ENCODE measurements at places on chromosomes 1 and 21. TPM values are rescaled to one million over a fixed set of nuclear protein-coding genes. Genes with fewer than 3 reads are reported as not detected.
A peak's percentile ranks its signal among the peaks of the same experiment; 100 is the strongest.

DNA sequence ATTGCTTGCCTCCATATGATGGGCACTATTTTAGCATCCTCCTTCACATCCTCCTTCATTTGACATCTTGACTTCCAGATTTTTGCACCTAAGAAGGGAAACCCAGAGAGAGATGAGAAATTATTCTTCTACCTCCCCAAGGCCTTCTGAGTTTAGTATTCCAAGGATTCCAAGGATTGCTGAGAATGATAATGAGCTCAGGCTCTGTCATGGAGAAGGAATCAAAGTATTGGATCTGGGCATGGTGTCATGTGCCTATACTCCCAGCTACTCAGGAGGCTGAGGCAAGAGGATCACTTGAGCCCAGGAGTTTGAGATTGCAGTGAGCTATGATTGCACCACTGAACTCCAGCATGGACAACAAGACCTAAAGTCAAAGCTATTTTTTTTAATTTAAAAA is 26.6 kb upstream of the ZNF281 start:
- H3K36me3 ChIP-seq, result no peaks in the 10 kb centered on the region

- H3K27ac ChIP-seq, result no peak overlapping the region
- peak; percentile 69 for DNase-seq
- no peaks in the 10 kb centered on the region for H3K4me1 ChIP-seq
- no peak overlapping the region for H3K4me3 ChIP-seq
- H3K27me3 ChIP-seq, result no peaks in the 10 kb centered on the region
These were observed 18.3 kb downstream of the PPT1 start for GRCh38 chr1:40078512-40079333.

- DNase-seq, result no peak
- H3K36me3 ChIP-seq, result no peaks in the 10 kb centered on the region
- H3K4me3 ChIP-seq, result no peak overlapping the region
- H3K4me1 ChIP-seq, result peaks cover 3% of the 10 kb centered on the region
- no peaks in the 10 kb centered on the region for H3K27me3 ChIP-seq
These were observed 63.8 kb downstream of the ARHGEF16 start for GRCh38 chr1:3518256-3518655.

DNA sequence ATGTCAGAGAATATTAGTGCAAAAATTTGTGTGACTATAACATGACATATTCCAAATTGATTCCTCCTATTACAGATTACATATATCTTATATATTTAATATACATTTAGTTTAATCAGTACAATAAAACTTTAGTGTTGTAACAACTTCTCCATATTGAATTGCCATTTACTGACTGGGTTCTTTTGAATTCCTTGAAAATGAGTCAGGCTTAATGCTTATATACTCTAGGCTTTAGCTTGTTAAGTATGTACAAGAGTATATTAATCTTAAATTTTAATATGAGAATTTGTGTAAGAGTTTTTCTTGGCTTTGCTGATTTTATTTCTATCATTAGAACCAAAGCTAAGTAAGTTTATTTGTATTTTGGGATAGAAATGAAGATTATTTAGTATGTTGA is 40.3 kb downstream of the XPR1 start:
- no peak for DNase-seq
- no peak overlapping the region for H3K27ac ChIP-seq
- H3K36me3 ChIP-seq, result no peaks in the 10 kb centered on the region
- H3K4me3 ChIP-seq, result no peak overlapping the region
- H3K27me3 ChIP-seq, result no peaks in the 10 kb centered on the region

- H3K27ac ChIP-seq, result no peak overlapping the region
- no peak for DNase-seq
- H3K36me3 ChIP-seq, result no peaks in the 10 kb centered on the region
- H3K4me3 ChIP-seq, result no peak overlapping the region
- no peaks in the 10 kb centered on the region for H3K4me1 ChIP-seq
These were observed 6.4 kb downstream of the IL24 start for GRCh38 chr1:206903687-206904086.

GRCh38 chr1:107862064-107862463 is 102.9 kb downstream of the VAV3 start:
- H3K27me3 ChIP-seq, result no peaks in the 10 kb centered on the region
- no peak overlapping the region for H3K4me3 ChIP-seq
- no peaks in the 10 kb centered on the region for H3K36me3 ChIP-seq
- DNase-seq, result no peak
- H3K4me1 ChIP-seq, result peaks cover 2% of the 10 kb centered on the region
- no peak overlapping the region for H3K27ac ChIP-seq

The SPATA6 gene
- 18.2 TPM for total RNA-seq

DNA sequence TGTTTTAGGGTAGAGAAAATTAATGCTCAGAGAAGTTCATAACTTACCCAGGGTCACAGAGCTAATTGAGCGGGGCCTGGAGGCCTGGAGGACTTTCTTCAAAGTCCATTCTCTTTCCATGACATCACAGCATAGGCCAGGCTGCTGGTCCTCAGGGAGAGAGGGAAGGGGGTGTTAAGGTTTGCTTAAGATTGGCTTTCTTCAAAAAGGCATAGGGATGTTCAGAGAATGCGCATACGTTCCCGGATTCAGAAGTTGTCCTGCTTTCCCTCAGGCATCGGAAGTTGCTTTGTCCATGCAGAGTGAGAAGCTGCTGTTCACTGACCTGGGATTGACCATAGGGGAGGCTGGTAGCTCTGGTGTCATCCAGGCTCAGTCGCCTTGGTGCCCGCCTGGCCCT is 25.0 kb downstream of the RASSF5 start:
- no peak overlapping the region for H3K4me3 ChIP-seq
- no peaks in the 10 kb centered on the region for H3K4me1 ChIP-seq
- DNase-seq, result no peak
- H3K27me3 ChIP-seq, result no peaks in the 10 kb centered on the region
- no peaks in the 10 kb centered on the region for H3K36me3 ChIP-seq
- no peak overlapping the region for H3K27ac ChIP-seq

DNA sequence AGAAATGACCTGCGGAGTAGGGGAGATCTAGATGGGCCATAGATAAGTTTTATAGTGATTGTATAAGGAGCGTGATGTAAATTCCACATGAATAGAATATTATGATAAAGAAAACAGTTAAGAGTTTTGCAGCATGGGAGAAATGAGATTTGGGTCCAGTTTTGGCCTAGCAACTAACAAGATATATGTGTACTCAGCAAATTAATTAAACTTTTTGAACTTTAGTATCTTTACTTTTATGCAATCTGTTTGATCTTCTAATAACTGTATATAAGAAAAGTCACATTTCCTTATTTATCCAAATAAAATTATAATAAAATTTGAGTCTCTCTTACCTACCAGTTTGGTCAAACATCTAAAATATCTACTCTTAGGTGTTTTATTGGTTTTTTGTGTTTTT is 1011.8 kb upstream of the NCAM2 start:
- no peaks in the 10 kb centered on the region for H3K27me3 ChIP-seq
- no peaks in the 10 kb centered on the region for H3K36me3 ChIP-seq
- H3K27ac ChIP-seq, result no peak overlapping the region

- H3K36me3 ChIP-seq, result no peaks in the 10 kb centered on the region
- H3K27me3 ChIP-seq, result no peaks in the 10 kb centered on the region
- H3K27ac ChIP-seq, result no peak overlapping the region
- H3K4me1 ChIP-seq, result no peaks in the 10 kb centered on the region
- no peak overlapping the region for H3K4me3 ChIP-seq
These were observed 25.8 kb downstream of the EXOC8 start for GRCh38 chr1:231311720-231312431.

- no peak overlapping the region for H3K4me3 ChIP-seq
- H3K27ac ChIP-seq, result no peak overlapping the region
- no peaks in the 10 kb centered on the region for H3K27me3 ChIP-seq
- H3K4me1 ChIP-seq, result no peaks in the 10 kb centered on the region
These were observed 458.1 kb downstream of the DISC1 start for GRCh38 chr1:232084584-232085223.

DNA sequence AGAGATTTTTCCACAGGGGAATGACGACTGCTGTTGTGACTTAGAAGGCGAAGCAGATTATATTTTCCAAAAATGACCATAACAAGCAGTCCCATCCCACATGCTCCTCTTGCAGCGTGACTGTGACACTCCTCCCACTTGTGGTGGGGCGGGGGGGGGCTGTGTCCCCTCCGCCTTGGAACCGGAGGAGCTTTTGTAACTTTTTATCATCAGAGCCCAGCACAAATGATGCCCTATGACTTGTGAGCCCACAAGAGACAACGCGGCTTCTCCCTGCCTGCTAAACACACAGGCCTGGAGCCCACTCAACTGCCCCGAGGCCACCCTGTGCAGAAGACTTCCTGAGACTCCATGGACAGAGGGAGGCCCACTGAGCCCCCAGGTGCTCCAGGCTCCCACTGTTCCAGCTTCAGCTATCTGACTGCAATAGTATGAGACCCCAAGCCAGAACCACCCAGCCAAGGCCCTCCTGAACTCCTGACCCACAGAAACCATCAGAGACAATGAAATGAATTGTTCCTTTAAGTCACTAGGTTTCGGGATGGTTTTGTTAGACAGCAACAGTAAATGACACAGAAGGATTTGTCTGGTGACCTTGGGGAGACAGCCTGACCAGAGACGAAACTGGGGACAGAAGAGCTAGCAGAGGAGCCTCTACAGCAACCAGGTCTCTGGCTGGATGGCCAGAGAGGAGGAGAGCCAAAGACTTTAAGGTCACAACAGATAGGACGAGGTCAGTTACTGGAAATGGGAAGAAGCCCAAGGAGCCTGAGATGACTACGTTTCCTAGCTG is 58.8 kb downstream of the CAPZB start:
- H3K4me3 ChIP-seq, result no peak overlapping the region
- H3K27ac ChIP-seq, result no peak overlapping the region
- no peaks in the 10 kb centered on the region for H3K27me3 ChIP-seq
- DNase-seq, result no peak
- H3K4me1 ChIP-seq, result peaks cover 30% of the 10 kb centered on the region

DNA sequence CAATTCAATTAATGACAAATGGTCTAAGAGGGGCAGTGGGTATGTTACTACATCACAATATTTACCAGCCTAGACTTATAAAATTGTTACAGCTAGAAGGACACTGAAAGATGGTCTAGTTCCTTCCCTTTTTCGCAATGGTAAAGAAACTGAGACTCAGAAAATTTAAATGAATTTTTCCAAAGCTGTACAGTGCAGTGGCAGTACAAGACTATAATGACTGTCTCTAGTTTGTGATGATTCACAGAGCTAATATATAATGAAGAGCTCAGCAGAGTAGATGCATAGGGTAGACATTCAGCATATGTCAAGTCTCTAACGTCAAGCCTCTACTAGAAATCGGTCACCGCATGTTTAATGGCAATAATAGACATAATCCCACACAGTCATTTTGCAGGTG is 4.6 kb downstream of the PLPP3 start:
- peak overlapping the region; percentile 10 for H3K4me3 ChIP-seq
- no peak overlapping the region for H3K27ac ChIP-seq

GRCh38 chr1:6582370-6582769 is 2.6 kb downstream of the ZBTB48 start:
- H3K36me3 ChIP-seq, result no peaks in the 10 kb centered on the region
- H3K4me1 ChIP-seq, result peaks cover 13% of the 10 kb centered on the region
- no peak overlapping the region for H3K4me3 ChIP-seq
- H3K27ac ChIP-seq, result no peak overlapping the region
- no peak for DNase-seq
- no peaks in the 10 kb centered on the region for H3K27me3 ChIP-seq

GRCh38 chr21:39681257-39681656 is 63.7 kb upstream of the IGSF5 start:
- H3K4me3 ChIP-seq, result no peak overlapping the region
- no peaks in the 10 kb centered on the region for H3K27me3 ChIP-seq
- no peaks in the 10 kb centered on the region for H3K36me3 ChIP-seq

GRCh38 chr1:23848673-23849616 is 19.1 kb downstream of the FUCA1 start:
- H3K27me3 ChIP-seq, result no peaks in the 10 kb centered on the region
- H3K27ac ChIP-seq, result no peak overlapping the region
- DNase-seq, result no peak
- H3K4me1 ChIP-seq, result no peaks in the 10 kb centered on the region
- H3K4me3 ChIP-seq, result no peak overlapping the region
- H3K36me3 ChIP-seq, result no peaks in the 10 kb centered on the region

DNA sequence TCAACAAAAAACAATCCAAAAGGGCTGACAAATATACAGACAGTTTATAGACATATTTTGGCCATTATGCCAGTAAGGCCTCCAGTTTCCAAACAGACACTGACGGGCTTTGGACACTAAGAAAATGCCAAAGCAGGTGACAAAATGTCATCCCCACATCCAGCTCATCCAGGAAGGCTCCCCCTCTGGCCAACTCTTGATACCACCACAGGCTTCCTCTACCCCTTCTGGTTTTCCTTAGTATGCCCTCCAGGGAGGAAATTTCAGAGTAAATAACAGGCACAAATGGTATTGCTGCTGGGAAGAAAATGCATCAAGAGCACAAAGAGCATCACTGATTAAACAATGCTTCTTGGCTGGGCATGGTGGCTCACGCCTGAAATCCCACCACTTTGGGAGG is 225.3 kb downstream of the VAV3 start:
- no peaks in the 10 kb centered on the region for H3K36me3 ChIP-seq
- no peaks in the 10 kb centered on the region for H3K27me3 ChIP-seq
- no peak for DNase-seq
- no peak overlapping the region for H3K27ac ChIP-seq

DNA sequence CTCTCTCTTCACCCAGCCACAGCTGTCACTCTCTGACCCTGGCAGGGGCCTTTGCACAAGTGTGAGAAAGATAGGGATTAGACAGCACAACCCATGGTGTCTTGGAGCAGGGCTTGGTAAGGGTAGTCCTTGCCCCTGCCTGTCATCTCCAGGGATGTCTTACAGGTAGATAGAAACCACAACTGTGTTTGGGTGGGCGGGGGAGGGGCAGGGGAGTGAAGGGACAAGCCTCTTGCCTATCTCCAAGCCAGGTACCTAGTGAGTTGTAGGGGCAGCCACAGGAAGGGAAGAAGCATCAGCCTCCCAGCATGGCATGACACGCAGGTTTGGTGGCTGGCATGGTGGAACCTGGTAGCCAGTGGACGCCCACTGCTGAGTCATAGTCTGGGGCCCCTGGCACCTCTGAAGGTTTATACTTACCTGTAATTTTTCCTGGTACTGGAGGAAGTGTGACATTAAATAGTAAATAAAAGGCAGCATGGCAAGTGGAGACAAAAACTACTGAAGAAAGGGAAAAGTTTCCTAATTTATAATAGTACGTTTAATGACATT is 97.5 kb downstream of the CLEC20A start:
- H3K36me3 ChIP-seq, result no peaks in the 10 kb centered on the region
- no peaks in the 10 kb centered on the region for H3K4me1 ChIP-seq

- no peaks in the 10 kb centered on the region for H3K36me3 ChIP-seq
- no peaks in the 10 kb centered on the region for H3K27me3 ChIP-seq
- peaks cover 22% of the 10 kb centered on the region for H3K4me1 ChIP-seq
- H3K27ac ChIP-seq, result peak overlapping the region; percentile 61
- DNase-seq, result peak; percentile 23
These were observed 68.0 kb downstream of the SMYD2 start for GRCh38 chr1:214349008-214349407.

The SPRR1B gene
- not detected for total RNA-seq

GRCh38 chr1:190377294-190377693 is 100.4 kb downstream of the BRINP3 start:
- H3K4me3 ChIP-seq, result no peak overlapping the region
- H3K27ac ChIP-seq, result no peak overlapping the region
- H3K36me3 ChIP-seq, result no peaks in the 10 kb centered on the region
- H3K4me1 ChIP-seq, result no peaks in the 10 kb centered on the region
- H3K27me3 ChIP-seq, result no peaks in the 10 kb centered on the region

The RIPK4 gene
- total RNA-seq, result 1.3 TPM

Data from neural progenitor cell (in vitro differentiated cells).